ENCODE measurements at places on chromosomes 3 and 15. TPM values are rescaled to one million over a fixed set of nuclear protein-coding genes. Genes with fewer than 3 reads are reported as not detected.

Gene FBXL2
- 15.2 TPM for total RNA-seq

Gene SEMA3G
- total RNA-seq = 5.0 TPM

Gene DOCK3
- not detected for total RNA-seq

Gene SCAANT1
- total RNA-seq = not detected

Gene ITIH4
- total RNA-seq = 7.7 TPM

Gene PLSCR5
- total RNA-seq = not detected

Gene GCNT3
- 10.1 TPM for total RNA-seq

Gene PRTG
- total RNA-seq = 12.3 TPM

Gene ISG20
- total RNA-seq = 91.1 TPM

Gene C3orf49
- total RNA-seq = not detected

Gene CEMIP
- not detected for total RNA-seq

Gene ASB14
- total RNA-seq = not detected

Gene EFL1
- total RNA-seq = 19.8 TPM

Gene GALNT15
- 58.3 TPM for total RNA-seq

Gene FBXW12
- total RNA-seq = not detected

Gene RTP1
- total RNA-seq = not detected

Gene TMEM41A
- 10.6 TPM for total RNA-seq

Gene RAD18
- 9.0 TPM for total RNA-seq

Gene BCL2A1
- total RNA-seq = 2.8 TPM

Gene PRR23E
- total RNA-seq = not detected

Gene LRRIQ4
- not detected for total RNA-seq

Gene UPK1B
- not detected for total RNA-seq

Gene LRRC31
- total RNA-seq = 5.5 TPM

Gene SLC27A2
- total RNA-seq = not detected

Gene STRIT1
- total RNA-seq = not detected

Gene PP2D1
- total RNA-seq = not detected

Gene CKMT1B
- 19.6 TPM for total RNA-seq

Gene UROC1
- total RNA-seq = not detected

Gene CYP1A1
- not detected for total RNA-seq

Gene FURIN
- total RNA-seq = 81.1 TPM

Gene SLC35G2
- total RNA-seq = 0.45 TPM

Gene CPNE9
- total RNA-seq = not detected

Gene MNS1
- total RNA-seq = 0.72 TPM

Gene CHAC1
- total RNA-seq = 17.1 TPM

Gene FBXO40
- total RNA-seq = under 0.01 TPM

Gene SERPINI2
- not detected for total RNA-seq

Gene KCNMB2
- not detected for total RNA-seq

Gene AGTR1
- total RNA-seq = 4.1 TPM

Gene CDHR4
- total RNA-seq = not detected

Gene SLC12A8
- 9.4 TPM for total RNA-seq

Gene C3orf20
- not detected for total RNA-seq
